Adrenal gland (tissue), 19 donors: ENCODE measurements at places on chromosomes 11 and 22. TPM values are rescaled to one million over a fixed set of nuclear protein-coding genes. Genes with fewer than 3 reads are reported as not detected.

DNA sequence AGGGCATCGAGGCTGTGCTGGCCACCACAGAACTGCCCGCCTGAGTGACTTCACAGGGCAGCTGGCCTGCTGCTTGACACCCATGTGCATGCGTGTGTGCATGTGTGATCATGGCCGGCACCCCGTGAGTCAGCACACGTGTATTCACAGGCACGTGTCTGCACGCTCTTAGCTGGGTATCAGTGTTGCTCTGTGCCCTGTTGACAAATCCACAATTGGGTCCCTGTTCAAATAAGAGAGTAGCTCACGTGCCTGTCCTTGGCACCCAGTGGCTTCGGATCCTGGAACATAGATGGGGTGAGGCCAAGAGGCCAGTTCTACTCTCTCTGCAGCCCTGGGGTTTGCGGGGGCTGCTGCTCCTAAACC is 14.0 kb downstream of the B3GAT1 start:
- no peaks in the 10 kb centered on the region for H3K4me1 ChIP-seq
- no peaks in the 10 kb centered on the region for H3K27me3 ChIP-seq
- H3K27ac ChIP-seq, result no peak overlapping the region
- DNase-seq, result no peak

- H3K36me3 ChIP-seq, result no peaks in the 10 kb centered on the region
- H3K4me1 ChIP-seq, result no peaks in the 10 kb centered on the region
Measured at GRCh38 chr11:130631119-130631518, 182.7 kb downstream of the ADAMTS15 start.

- no peak for DNase-seq
- H3K27ac ChIP-seq, result no peak overlapping the region
- no peak overlapping the region for H3K4me3 ChIP-seq
Measured at GRCh38 chr11:26493616-26494015, 78.4 kb downstream of the MUC15 start.

GRCh38 chr11:26193694-26194365 is 138.1 kb upstream of the ANO3 start:
- no peak overlapping the region for H3K4me3 ChIP-seq
- DNase-seq, result no peak
- H3K4me1 ChIP-seq, result no peaks in the 10 kb centered on the region

DNA sequence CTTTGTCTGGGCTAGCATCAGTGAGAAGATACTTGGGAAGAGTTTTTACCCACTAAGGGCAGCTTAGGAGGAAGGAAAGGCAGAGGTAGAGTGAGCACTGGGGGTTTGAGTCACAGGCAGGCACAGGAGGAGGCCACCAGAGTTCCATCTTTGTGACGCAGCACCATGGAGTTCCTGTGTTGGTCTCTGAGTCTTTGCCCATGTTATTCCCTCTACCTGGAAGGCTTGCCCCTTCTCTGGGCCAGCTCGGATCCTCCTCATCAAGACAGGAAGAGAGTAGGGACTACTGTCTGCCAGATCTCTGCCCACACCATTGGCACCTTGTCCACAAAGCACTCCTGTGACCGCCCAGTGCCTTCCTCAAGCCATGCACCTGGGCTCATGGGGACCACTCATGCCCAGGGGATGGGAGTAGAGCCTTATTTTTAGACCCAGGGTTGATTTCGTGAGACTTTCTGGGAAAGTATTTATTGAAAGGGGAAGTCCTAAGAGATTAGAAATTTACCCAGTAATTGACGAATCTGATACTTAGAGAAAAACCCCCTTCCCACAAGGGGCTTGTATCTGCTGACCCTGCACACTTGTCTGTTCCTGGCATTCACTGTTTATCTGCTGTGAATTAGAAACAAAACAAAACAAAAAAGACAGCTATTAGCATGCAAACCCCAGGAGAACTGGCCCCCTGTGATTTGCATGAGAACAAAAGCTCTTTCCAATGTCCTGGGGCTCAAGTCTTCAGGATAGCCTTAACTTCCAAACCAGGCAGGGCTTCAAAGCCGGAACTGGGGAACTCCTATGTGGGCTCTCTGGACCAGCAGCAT is 35.9 kb upstream of the MYEOV start:
- H3K27me3 ChIP-seq, result no peaks in the 10 kb centered on the region
- no peaks in the 10 kb centered on the region for H3K36me3 ChIP-seq
- H3K4me1 ChIP-seq, result no peaks in the 10 kb centered on the region

- no peak overlapping the region for H3K4me3 ChIP-seq
- peak overlapping the region; percentile 77 for H3K27ac ChIP-seq
- no peak for DNase-seq
- no peaks in the 10 kb centered on the region for H3K36me3 ChIP-seq
- H3K4me1 ChIP-seq, result peaks cover 8% of the 10 kb centered on the region
Measured at GRCh38 chr11:126061707-126062678, 673 bp downstream of the CDON start.

DNA sequence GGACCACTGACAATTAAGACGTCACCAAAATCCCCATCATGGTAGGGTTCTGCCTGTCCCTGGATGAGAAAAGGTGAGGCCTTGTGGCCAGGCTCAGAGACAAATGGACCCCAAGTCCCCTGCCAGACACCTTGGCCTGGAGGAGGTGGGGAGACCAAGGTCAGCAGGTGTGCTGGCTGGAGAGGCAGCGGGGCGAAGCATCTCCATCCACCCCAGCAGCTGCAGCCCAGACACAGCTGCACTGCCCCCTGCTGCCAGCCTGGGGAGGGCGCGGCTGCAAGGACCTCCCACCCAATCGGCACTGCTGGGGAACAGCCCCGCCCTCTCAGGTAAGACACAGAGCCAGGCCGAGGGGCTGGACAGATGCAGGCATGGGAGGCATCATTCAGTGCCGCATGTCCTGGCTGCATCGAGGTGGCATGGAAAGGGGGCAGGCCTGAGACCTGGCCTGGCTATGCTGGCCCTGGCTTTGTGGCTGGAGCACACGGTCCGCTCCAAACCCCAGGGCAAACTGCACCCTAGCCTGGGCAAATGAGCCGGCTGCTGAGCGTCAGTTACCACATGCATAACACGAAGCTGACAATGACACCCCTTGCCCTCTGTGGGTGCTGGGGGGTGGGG is 12.2 kb upstream of the MFNG start:
- DNase-seq, result no peak
- no peaks in the 10 kb centered on the region for H3K36me3 ChIP-seq
- no peaks in the 10 kb centered on the region for H3K27me3 ChIP-seq
- H3K4me3 ChIP-seq, result no peak overlapping the region
- H3K27ac ChIP-seq, result no peak overlapping the region

- DNase-seq, result no peak
- no peak overlapping the region for H3K27ac ChIP-seq
- H3K27me3 ChIP-seq, result no peaks in the 10 kb centered on the region
- peaks cover 3% of the 10 kb centered on the region for H3K4me1 ChIP-seq
- no peaks in the 10 kb centered on the region for H3K36me3 ChIP-seq
Measured at GRCh38 chr11:88348870-88349269, 11.3 kb upstream of the CTSC start.

GRCh38 chr11:78109081-78110015 is 29.7 kb upstream of the NDUFC2 start:
- H3K4me1 ChIP-seq, result no peaks in the 10 kb centered on the region
- H3K27me3 ChIP-seq, result no peaks in the 10 kb centered on the region
- no peaks in the 10 kb centered on the region for H3K36me3 ChIP-seq

DNA sequence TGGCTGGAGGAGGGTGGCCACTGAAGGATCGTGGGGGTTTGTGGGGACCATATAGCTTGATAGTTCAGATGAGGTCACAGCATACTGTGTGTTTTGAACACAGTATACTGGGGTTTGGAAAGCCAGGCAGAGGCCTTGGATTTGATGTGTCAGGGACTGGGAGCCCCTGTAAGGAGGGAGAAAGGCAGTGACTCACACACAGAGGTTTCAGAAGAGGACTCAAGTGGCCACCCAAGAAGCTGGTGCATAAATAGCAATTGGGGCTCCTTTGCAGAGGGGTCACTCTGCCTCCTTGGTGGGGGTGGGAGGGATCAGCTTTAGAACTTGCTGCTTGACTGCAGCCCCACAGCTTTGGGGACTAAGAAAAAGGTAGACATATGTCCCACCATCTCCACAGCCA is 39.3 kb downstream of the SLC5A1 start:
- H3K4me1 ChIP-seq, result no peaks in the 10 kb centered on the region
- no peak overlapping the region for H3K27ac ChIP-seq
- no peaks in the 10 kb centered on the region for H3K36me3 ChIP-seq
- no peaks in the 10 kb centered on the region for H3K27me3 ChIP-seq
- H3K4me3 ChIP-seq, result no peak overlapping the region
- DNase-seq, result no peak

- no peak for DNase-seq
- no peak overlapping the region for H3K27ac ChIP-seq
- H3K27me3 ChIP-seq, result no peaks in the 10 kb centered on the region
Measured at GRCh38 chr11:124602193-124602592, 9.0 kb upstream of the PANX3 start.

GRCh38 chr11:119592642-119593041 is 136.4 kb downstream of the NECTIN1 start:
- no peaks in the 10 kb centered on the region for H3K4me1 ChIP-seq
- H3K36me3 ChIP-seq, result no peaks in the 10 kb centered on the region
- DNase-seq, result no peak
- H3K27me3 ChIP-seq, result no peaks in the 10 kb centered on the region
- no peak overlapping the region for H3K4me3 ChIP-seq

- H3K4me3 ChIP-seq, result no peak overlapping the region
- H3K36me3 ChIP-seq, result peaks cover 32% of the 10 kb centered on the region
- no peaks in the 10 kb centered on the region for H3K27me3 ChIP-seq
- peaks cover under 1% of the 10 kb centered on the region for H3K4me1 ChIP-seq
- DNase-seq, result no peak
- H3K27ac ChIP-seq, result no peak overlapping the region
Measured at GRCh38 chr22:31193092-31193491, 19.0 kb upstream of the LIMK2 start.

DNA sequence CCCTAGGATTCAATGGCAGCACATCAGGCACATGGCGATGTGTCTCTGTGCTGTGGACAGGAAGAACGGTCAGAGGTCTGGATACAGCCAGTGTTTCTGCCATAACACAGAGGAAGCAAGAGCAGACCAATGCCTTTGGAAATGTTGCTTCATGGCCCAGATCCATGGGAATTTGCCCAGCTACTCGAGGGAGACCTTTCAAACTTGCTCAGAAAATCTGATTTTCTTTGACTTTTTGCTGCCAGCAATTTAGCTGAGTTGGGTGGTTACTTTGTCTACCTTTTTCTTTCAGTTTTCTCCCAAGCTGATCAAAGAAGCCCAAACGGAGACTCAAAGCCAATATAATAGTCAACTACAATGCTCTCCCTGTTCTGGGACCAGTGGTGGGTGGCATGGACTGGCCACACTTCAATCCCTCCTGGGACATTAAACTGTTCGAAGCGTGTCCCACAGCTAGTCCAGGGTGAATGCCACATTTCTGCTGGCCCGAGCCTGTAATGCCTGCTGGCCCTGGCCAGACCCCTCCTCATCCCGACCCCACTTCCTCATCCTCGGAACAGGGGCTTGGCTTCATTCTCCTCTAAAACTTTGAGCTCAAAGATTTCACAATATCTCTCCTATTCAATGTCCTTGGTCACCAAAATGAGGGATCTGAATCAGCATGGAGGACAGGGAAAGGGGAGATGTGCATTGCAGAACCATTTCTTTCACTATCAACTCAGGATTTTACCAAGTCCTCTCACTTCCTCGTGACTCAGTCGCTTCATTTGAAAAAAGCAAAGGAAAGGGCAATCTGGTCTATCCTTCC is 93.3 kb downstream of the ABTB2 start:
- DNase-seq, result no peak
- no peaks in the 10 kb centered on the region for H3K27me3 ChIP-seq
- H3K4me3 ChIP-seq, result no peak overlapping the region
- no peaks in the 10 kb centered on the region for H3K36me3 ChIP-seq

- no peak for DNase-seq
- no peak overlapping the region for H3K27ac ChIP-seq
- H3K4me1 ChIP-seq, result no peaks in the 10 kb centered on the region
Measured at GRCh38 chr22:48705159-48705916, 1122.3 kb downstream of the BRD1 start.

- no peak overlapping the region for H3K27ac ChIP-seq
- DNase-seq, result no peak
- H3K4me3 ChIP-seq, result no peak overlapping the region
- H3K4me1 ChIP-seq, result no peaks in the 10 kb centered on the region
Measured at GRCh38 chr11:71304045-71304444, 51.7 kb upstream of the SHANK2 start.

DNA sequence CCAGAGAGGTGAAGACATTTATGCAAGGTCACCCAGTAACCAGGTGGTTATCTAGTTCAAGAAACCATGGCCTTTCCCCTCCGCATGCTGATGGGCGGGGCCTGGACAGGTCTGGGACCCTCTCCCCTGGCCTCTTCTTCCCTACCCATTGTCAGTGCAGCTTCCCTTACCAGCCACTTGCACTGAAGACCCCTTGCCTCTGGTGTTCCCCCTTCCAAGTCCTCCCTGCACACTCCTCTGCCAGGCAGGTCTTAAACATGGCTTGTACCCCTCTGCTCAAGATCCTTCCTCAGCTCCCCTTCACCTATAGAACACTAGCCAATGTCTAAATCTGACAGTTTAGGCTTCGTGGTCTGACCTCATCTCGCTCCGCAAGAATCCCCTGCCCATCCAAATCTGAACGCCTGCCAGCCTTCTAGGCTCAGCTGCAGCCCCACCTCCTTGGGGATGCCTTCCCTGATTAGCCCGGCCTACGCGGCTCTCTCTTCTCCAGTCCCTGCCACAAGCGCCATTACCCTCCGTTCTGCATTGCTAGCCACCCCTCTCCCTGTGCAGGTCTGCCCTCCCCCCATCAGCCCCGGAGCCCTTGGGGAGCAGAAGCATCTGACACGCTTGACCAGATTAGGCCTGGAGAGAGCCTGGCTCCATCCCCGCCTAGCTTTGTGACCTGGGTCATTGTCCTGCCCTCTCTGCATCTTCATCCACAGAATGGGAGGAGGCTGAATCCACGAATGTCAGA is 213.8 kb downstream of the DSCAML1 start:
- H3K27me3 ChIP-seq, result no peaks in the 10 kb centered on the region
- no peak overlapping the region for H3K27ac ChIP-seq
- H3K4me1 ChIP-seq, result no peaks in the 10 kb centered on the region
- no peak overlapping the region for H3K4me3 ChIP-seq

GRCh38 chr22:43777286-43777685 is 34.8 kb downstream of the EFCAB6 start:
- no peaks in the 10 kb centered on the region for H3K4me1 ChIP-seq
- no peaks in the 10 kb centered on the region for H3K36me3 ChIP-seq
- H3K27ac ChIP-seq, result no peak overlapping the region
- no peak for DNase-seq
- H3K4me3 ChIP-seq, result no peak overlapping the region

Gene EFEMP2
- 64.3 TPM for total RNA-seq

Gene FIBIN
- 4.2 TPM for total RNA-seq

Gene PNPLA3
- total RNA-seq, result 1.8 TPM

Gene KLHDC7B
- not detected for total RNA-seq

Gene SEPTIN3
- total RNA-seq, result not detected

Gene DDI1
- total RNA-seq, result not detected

Gene PLA2G6
- 27.8 TPM for total RNA-seq

Gene OR4D11
- not detected for total RNA-seq

Gene CALCA
- total RNA-seq, result 0.95 TPM

Gene RASD2
- total RNA-seq, result 6.1 TPM

Gene PATE4
- total RNA-seq, result not detected

Gene GLB1L2
- total RNA-seq, result 3.8 TPM

Gene MMP13
- total RNA-seq, result not detected
